ENCODE measurements at places on chromosomes 11 and 22.

DNA sequence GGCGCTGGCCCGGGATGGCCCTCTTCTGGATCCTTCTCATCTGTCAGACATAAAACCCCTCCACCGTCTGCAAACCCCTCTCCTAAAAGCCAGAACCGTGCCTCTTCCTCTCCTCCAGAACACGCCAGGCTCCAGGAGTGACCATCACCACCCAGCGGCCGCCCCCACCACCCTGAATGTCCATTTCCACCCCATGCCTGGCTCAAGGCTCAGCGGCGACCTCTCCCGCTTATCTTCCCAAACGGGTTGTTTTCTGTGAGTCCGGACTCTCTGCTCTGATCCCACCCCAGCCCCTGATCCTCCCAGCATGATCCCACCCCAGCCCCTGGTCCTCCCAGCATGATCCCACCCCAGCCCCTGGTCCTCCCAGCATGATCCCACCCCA, 37.6 kb downstream of the CELSR1 start:
- peaks cover 23% of the 10 kb centered on the region for H3K27me3 ChIP-seq
- no peaks in the 10 kb centered on the region for H3K36me3 ChIP-seq
- DNase-seq = no peak
- H3K4me1 ChIP-seq = peaks cover 4% of the 10 kb centered on the region
- H3K4me3 ChIP-seq = no peak overlapping the region

DNA sequence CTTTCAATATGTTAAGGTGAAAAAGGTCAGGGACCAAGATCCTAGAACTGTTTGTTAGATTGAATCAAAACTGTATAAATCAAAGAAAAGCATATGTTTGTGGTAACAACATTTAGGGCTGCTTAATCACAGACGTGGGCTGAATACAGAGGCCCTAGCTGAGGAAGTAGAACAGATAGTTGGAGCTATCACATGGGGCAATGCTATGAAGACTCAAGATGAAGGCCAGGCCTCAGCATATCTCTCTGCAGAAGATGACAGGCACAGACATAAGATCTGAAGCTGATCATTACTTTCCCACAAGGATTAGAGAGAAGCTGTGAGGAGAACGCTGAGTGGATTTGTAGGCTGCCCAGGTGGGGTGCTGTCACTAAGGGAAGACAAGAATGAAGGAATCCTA, 158.6 kb upstream of the CARD18 start:
- no peak for DNase-seq
- H3K4me3 ChIP-seq = no peak overlapping the region
- no peaks in the 10 kb centered on the region for H3K36me3 ChIP-seq
- H3K27me3 ChIP-seq = no peaks in the 10 kb centered on the region

DNA sequence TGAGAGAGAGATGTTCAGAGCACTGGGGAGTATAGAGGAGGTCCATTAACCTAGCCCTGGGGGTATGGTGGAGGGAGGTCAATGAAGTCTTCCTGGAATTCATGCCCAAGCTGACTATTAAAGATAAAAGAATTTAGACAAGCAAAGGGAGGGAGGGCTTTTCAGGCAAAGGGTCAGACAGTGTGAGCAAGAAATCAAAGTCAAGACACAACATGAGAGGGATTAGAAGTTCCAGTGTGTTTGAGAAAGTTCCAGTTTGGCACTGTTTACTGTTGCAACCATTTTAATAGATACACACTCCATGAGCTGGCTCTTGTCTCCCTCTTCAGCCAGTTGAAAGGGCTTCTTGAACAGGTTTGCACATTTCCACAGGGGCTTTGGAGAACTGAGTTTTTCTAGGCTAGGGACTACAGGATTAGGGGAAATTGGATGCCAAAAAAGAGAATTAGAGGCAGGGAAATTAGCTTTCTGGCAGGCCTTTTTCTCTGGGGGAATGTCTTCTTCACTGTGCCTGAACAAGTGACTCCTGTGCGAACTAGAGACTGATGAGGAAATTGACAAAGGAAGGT, 14.7 kb upstream of the NNMT start:
- no peaks in the 10 kb centered on the region for H3K27me3 ChIP-seq
- DNase-seq = no peak
- H3K36me3 ChIP-seq = no peaks in the 10 kb centered on the region
- peaks cover 25% of the 10 kb centered on the region for H3K4me1 ChIP-seq

GRCh38 chr11:657691-658126, 20.6 kb downstream of the DRD4 start:
- no peak overlapping the region for H3K4me3 ChIP-seq
- H3K27ac ChIP-seq = peak overlapping the region; percentile 45
- H3K4me1 ChIP-seq = no peaks in the 10 kb centered on the region
- peaks cover 17% of the 10 kb centered on the region for H3K36me3 ChIP-seq
- no peaks in the 10 kb centered on the region for H3K27me3 ChIP-seq
- no peak for DNase-seq

DNA sequence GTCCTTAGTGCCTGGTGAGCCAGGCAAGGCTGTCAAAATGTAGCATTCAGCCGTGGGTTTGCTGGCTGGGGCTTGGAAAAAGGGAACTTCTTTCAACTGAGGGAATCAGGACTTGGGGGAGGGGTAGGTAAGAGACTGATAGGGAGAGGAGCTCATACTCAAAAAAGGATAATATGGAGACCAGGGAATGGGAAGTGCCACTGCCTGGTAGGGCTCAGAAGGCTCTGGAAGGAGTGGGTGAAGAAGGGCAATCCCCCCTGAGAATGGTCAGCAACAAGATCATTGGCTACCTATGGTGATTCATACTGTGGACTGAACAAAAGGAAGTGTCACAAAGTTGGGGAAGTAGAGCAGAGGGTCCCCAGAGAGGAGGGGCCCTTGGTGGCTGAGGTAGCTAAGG, 1.9 kb downstream of the CNGA4 start:
- H3K4me3 ChIP-seq = no peak overlapping the region
- no peaks in the 10 kb centered on the region for H3K27me3 ChIP-seq
- H3K36me3 ChIP-seq = no peaks in the 10 kb centered on the region

DNA sequence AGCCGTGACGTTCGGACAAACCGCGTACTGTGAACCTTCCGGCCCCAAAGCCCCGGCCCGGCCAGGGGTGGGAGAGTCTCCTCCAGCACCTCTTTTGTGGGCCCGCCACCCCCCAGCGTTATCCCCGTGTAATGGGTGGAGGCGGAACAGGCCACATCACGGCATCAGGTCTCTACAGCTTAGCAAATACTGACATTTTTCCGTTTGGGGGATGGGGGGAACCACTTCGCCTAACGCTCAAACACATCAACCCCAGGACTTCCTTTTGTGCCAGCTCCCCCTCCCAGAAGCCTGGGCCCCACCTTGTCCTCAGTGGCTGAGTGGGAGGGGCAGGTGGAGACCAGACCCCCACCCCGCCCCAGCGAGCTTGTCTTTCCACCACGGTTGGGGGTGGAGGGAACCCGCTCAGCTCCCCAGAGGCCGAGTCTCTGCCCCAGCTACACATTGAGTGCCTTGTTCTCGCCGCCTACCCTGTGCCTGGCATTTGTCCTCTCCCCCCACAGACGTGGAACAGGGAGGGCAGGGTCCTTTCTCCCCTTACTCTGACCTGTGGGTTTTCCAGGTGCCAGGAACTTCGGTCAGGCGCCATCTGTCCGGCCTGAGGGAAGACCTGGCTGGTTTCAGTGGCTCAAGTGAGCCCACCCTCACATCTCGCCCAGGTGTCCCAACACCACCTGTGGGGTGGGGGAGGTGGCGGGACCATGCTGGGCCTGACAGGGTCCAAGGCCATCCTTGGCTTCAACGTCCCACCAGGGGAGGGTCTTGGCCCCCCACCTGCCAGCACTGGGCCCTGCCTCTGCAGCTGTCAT, 29.6 kb downstream of the SBF1 start:
- H3K27ac ChIP-seq = no peak overlapping the region
- H3K4me3 ChIP-seq = no peak overlapping the region
- DNase-seq = no peak
- H3K27me3 ChIP-seq = no peaks in the 10 kb centered on the region
- peaks cover 29% of the 10 kb centered on the region for H3K4me1 ChIP-seq
- H3K36me3 ChIP-seq = no peaks in the 10 kb centered on the region

DNA sequence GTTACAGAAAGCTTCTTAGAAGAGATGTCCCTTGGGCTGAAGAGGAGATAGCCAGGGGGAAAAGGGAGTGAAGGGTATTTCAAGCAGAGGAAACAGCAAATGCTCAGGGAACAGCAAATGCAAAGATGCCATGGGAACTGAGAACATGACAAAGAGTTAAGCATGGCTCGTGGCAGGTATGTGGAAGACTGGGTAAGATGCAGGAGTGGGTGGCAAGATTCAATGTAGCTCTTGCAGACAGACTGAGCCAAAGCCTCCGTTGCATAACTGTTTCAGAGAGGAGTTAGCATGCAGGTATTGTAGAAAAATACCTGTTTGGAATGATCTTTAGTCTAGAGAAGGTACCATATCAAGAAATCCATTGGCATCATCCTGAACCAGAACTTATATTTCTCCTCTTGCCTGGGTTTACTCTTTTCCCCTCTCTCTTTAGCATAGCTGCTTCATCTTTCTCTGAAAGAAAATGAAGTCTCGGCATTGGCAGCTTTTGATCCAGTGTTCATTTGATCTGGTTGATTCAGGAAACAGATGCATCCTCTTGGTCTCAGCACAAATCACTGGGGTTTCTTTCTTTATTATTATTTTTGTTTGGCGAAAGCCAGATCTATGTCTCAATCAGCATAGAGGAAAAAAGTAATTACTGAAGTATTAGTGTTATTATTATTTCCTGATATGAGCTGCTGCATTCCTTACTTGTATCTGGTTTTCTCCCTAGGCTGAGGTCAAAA, 41.7 kb upstream of the NUP160 start:
- DNase-seq = no peak
- H3K36me3 ChIP-seq = no peaks in the 10 kb centered on the region
- peaks cover 3% of the 10 kb centered on the region for H3K4me1 ChIP-seq
- H3K27ac ChIP-seq = no peak overlapping the region
- H3K27me3 ChIP-seq = no peaks in the 10 kb centered on the region
- no peak overlapping the region for H3K4me3 ChIP-seq

- no peak overlapping the region for H3K27ac ChIP-seq
- DNase-seq = no peak
- no peaks in the 10 kb centered on the region for H3K36me3 ChIP-seq
- H3K4me3 ChIP-seq = no peak overlapping the region
These were observed 60.8 kb downstream of the PDE2A start for GRCh38 chr11:72613450-72613849.

All from tibial nerve (tissue), 4 donors.